ENCODE measurements at places on chromosomes 16 and 17. TPM values are rescaled to one million over a fixed set of nuclear protein-coding genes. Genes with fewer than 3 reads are reported as not detected.

DNA sequence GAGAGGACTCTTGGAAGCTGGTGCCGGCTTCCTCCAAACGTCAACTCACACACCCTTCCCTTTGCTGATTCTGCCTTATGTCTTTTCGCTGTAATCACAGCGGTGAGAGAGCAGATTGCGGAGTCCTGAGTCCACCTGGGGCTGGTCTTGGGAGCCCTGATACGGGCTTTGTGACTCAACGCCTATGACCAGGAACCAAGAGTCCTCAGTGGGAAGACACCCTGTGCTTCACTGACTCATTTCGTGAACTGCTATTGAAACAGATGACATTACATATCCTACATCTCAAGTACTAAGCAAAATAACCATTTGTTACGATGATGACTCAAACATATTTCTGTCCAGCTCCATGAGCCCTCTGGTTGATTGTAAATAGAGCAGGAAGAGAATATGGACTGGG lies 90.7 kb upstream of the CREBBP start:
- no peaks in the 10 kb centered on the region for H3K27me3 ChIP-seq
- no peaks in the 10 kb centered on the region for H3K36me3 ChIP-seq
- H3K27ac ChIP-seq, result peak overlapping the region; percentile 50
- H3K4me3 ChIP-seq, result no peak overlapping the region

DNA sequence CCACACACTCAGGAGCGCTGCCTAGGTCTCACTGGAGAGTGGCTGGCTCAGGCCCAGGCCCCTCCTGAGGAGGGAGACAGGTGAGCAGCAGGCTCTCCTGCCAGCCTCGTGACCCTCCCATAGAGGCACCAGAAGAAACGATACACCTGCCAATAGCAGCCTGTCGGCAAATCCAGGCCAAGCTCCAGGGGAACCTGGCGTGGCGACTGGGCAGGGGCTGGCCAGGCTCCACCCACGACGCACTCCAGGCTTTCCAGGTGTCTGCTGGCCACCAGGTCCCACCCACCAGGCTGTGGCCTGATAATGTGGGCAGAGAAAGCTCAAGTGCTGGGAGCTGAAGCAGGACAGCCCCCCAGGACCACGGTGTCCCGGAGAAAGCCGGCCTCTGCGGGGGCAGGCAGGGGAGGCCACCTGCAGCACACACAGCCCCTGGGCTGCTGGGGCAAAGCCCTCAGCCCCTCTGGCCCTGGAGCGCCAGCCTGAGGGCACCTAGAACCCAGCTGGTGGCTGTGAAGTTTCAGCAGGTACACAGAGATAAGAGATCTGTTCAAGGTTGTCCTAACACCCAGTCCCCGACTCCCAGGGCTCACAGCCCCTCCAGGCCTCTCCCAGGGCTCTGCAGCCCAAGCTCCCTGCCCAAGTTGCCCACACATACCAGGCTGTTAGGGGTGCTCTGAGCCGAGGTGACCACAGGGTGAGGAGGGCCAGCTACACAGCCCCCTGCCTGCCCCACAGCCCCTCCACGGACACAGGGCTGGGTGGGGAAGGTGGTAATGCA lies 2.4 kb downstream of the PGAP6 start:
- no peak overlapping the region for H3K4me3 ChIP-seq
- DNase-seq, result no peak
- no peaks in the 10 kb centered on the region for H3K27me3 ChIP-seq
- no peak overlapping the region for H3K27ac ChIP-seq

- H3K27me3 ChIP-seq, result no peaks in the 10 kb centered on the region
- H3K4me1 ChIP-seq, result peaks cover 2% of the 10 kb centered on the region
- DNase-seq, result no peak
- H3K36me3 ChIP-seq, result no peaks in the 10 kb centered on the region
Measured at GRCh38 chr17:4913994-4914393, 11.1 kb upstream of the CHRNE start.

GRCh38 chr16:3829631-3830536 lies 50.6 kb downstream of the CREBBP start:
- H3K4me3 ChIP-seq, result no peak overlapping the region
- no peaks in the 10 kb centered on the region for H3K27me3 ChIP-seq
- DNase-seq, result no peak
- H3K36me3 ChIP-seq, result peaks cover 22% of the 10 kb centered on the region
- peaks cover 11% of the 10 kb centered on the region for H3K4me1 ChIP-seq

- no peaks in the 10 kb centered on the region for H3K4me1 ChIP-seq
- no peaks in the 10 kb centered on the region for H3K27me3 ChIP-seq
- H3K4me3 ChIP-seq, result no peak within 1 kb of the TSS
- H3K27ac ChIP-seq, result no peak within 1 kb of the TSS
- DNase-seq, result no peak
- H3K36me3 ChIP-seq, result peaks cover 22% of the 10 kb centered on the region
Measured at GRCh38 chr16:1793578-1794220, at the start of gene IGFALS. Gene IGFALS (minus strand): TSS chr16:1793705. CDS start chr16:1793652, 53 bp downstream.

DNA sequence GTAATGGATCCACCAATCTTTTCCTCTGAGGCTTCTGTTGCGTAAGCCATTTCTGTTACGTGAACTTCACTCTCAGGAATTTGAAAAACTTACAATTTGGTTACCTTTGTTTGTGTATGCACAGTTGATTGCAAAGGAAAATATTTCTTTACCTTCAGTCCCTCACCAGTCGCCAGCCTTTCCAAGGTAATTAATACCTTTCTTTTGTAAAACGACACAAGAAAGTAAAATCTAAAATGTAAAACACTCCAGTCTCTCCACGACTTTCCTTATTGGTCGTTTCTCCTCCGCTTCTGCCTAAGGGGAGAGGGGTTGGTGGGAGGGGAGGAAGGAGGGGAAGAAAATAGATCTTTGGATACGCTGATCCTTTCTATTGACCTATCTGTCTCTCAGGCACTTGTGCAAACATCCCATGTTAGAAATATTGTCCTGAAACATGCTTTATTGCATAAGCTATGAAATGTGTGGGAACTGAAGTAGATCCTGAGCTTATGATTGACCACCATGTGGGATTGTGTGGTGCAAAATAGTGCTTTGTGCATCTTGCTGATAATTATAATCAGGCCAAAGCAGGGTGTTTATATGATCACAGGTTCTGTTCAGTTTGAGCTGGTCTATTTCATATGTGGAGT lies 32.4 kb upstream of the EFCAB13 start:
- H3K27me3 ChIP-seq, result no peaks in the 10 kb centered on the region
- no peaks in the 10 kb centered on the region for H3K4me1 ChIP-seq
- H3K27ac ChIP-seq, result no peak overlapping the region
- DNase-seq, result no peak

GRCh38 chr16:57799600-57800199 lies 2.6 kb downstream of the KIFC3 start:
- peaks cover 11% of the 10 kb centered on the region for H3K36me3 ChIP-seq
- H3K27ac ChIP-seq, result no peak overlapping the region
- peaks cover 29% of the 10 kb centered on the region for H3K4me1 ChIP-seq
- H3K27me3 ChIP-seq, result no peaks in the 10 kb centered on the region
- peak; percentile 15 for DNase-seq
- H3K4me3 ChIP-seq, result peak overlapping the region; percentile 21

DNA sequence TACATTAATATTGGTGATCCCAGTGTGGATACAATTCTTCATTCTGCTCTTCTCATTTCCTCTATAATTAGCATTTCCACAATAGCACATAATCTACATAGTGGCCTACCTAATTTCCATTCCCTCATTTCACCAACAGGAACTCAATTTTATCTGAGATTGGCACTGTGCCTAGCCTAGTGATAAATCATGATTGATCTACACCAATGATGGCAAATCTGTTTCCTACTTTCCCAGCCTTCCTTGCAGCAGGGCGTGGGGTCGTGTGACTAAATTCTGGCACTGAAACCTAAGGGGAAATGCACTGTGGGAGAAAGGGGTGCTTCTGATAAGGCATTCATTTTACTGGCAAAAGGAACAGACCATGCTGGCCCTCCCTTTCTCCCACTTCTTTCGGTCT lies 66.6 kb upstream of the TOM1L1 start:
- H3K27ac ChIP-seq, result no peak overlapping the region
- no peak overlapping the region for H3K4me3 ChIP-seq
- no peaks in the 10 kb centered on the region for H3K27me3 ChIP-seq
- peaks cover 2% of the 10 kb centered on the region for H3K4me1 ChIP-seq
- no peaks in the 10 kb centered on the region for H3K36me3 ChIP-seq

DNA sequence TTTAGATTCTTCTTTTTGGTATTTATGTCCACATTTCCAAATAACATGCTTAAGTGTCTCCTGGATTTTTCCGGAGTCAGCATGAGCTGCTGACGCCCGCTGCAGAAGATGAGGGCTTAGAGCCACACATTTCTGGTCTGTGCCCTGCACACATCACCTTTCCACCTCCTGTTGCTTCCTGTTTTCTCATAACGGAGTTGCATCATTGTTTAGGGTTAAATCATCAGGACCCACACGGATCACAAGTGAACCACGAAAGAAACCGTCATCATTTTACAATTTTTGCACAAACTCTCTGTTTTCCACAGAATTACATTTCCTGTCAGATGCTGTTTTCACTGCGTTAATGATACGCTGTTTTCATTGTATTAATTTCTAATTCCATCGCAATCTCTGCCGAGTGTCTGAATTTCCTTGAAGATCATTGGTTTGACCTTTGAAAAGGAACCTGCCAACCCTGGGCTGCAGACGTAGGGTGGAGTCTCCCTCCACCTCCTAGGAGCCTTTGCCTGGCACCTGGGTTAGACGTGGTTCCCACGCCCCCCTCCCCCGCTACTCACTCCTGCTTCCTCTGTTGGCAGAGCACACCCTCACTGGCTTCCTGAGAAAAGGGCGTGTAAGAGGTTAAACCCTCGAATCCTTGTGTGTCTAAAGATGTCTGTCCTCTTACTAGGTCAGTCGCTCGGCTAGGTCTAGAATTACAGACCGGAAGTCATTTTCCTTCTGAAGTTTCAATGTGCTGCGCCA lies 68.2 kb downstream of the RNF213 start:
- no peak for DNase-seq
- H3K27me3 ChIP-seq, result no peaks in the 10 kb centered on the region
- H3K4me1 ChIP-seq, result no peaks in the 10 kb centered on the region

DNA sequence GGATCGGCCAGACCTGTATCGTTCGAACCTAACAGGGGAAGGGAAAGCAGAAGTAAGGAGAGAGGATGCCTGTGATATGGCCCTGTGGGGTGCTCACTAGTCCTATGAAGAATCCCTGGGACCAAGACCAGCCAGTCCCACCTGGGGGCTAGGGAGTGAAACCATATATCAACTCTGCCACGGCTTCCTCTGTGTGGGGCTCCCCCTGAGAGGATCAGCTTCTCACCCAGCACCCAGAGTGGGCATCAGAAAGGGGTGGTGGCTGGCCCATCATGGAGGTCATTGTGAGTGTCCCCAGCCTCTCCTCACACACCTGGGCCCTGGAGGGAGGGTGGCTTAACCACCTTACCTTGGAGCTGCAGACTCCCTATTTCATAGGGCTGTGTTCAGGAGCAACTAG lies 30.1 kb upstream of the SREBF1 start:
- H3K36me3 ChIP-seq, result peaks cover 60% of the 10 kb centered on the region
- H3K27ac ChIP-seq, result no peak overlapping the region
- DNase-seq, result no peak
- H3K4me3 ChIP-seq, result no peak overlapping the region
- H3K27me3 ChIP-seq, result no peaks in the 10 kb centered on the region

DNA sequence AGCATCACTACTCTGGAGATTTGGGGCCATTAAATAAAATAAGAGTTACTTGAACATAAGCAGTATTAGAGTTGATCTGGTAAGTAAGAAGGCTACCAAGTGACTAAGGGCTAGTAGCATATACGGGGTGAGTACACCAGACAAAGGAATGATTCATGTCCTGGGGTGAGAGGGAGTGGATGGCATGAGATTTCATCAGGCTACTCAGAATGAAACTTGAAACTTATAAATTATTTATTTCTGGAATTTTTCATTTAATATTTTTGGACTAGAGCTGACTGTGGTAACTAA lies 2.3 kb downstream of the SLFN5 start:
- peak overlapping the region; percentile 99 for H3K4me3 ChIP-seq
- no peaks in the 10 kb centered on the region for H3K27me3 ChIP-seq
- H3K4me1 ChIP-seq, result no peaks in the 10 kb centered on the region
- H3K27ac ChIP-seq, result no peak overlapping the region
- no peak for DNase-seq

GRCh38 chr17:77609553-77610517 lies 348.7 kb upstream of the TNRC6C start:
- H3K27me3 ChIP-seq, result peaks cover 20% of the 10 kb centered on the region
- no peak overlapping the region for H3K4me3 ChIP-seq
- no peak for DNase-seq
- H3K27ac ChIP-seq, result no peak overlapping the region
- no peaks in the 10 kb centered on the region for H3K36me3 ChIP-seq

GRCh38 chr17:73390851-73391250 lies 79.0 kb upstream of the CDC42EP4 start:
- no peaks in the 10 kb centered on the region for H3K36me3 ChIP-seq
- H3K27ac ChIP-seq, result no peak overlapping the region
- H3K4me1 ChIP-seq, result peaks cover 4% of the 10 kb centered on the region
- DNase-seq, result no peak
- H3K4me3 ChIP-seq, result no peak overlapping the region

GRCh38 chr17:57612202-57613071 lies 132.7 kb downstream of the CCDC182 start:
- H3K4me1 ChIP-seq, result no peaks in the 10 kb centered on the region
- DNase-seq, result no peak

The CCL4L2 gene
- polyA plus RNA-seq, result not detected

The GDPD1 gene
- 1.5 TPM for polyA plus RNA-seq

The PDE6G gene
- polyA plus RNA-seq, result 4.4 TPM

The SLX4 gene
- polyA plus RNA-seq, result 1.9 TPM

The RAB26 gene
- polyA plus RNA-seq, result 19.5 TPM
